Activated naive CD4-positive, alpha-beta T cell treated with anti-CD3 and anti-CD28 coated beads, Interleukin-2, amount 10 ng/mL, durations not matched to agents 5 hours and 36 hours (primary cell): ENCODE measurements at places on chromosomes 13 and 19. TPM values are rescaled to one million over a fixed set of nuclear protein-coding genes. Genes with fewer than 3 reads are reported as not detected.

The CBLC gene
- not detected for total RNA-seq

The SOX21 gene
- not detected for total RNA-seq

The NAPSA gene
- 4.5 TPM for total RNA-seq

The NANOS3 gene
- total RNA-seq = 0.55 TPM

The LRG1 gene
- 0.05 TPM for total RNA-seq

The ADGRE3 gene
- not detected for total RNA-seq

The KEAP1 gene
- 81.0 TPM for total RNA-seq

The CEACAM8 gene
- not detected for total RNA-seq

The OR2Z1 gene
- not detected for total RNA-seq

The KCNJ14 gene
- total RNA-seq = 0.71 TPM

The ZNF790 gene
- 10.4 TPM for total RNA-seq
